ENCODE measurements at places on chromosomes 5 and 9.

- no peak for DNase-seq
Measured at GRCh38 chr9:4496497-4496896, 6.2 kb downstream of the SLC1A1 start.

DNA sequence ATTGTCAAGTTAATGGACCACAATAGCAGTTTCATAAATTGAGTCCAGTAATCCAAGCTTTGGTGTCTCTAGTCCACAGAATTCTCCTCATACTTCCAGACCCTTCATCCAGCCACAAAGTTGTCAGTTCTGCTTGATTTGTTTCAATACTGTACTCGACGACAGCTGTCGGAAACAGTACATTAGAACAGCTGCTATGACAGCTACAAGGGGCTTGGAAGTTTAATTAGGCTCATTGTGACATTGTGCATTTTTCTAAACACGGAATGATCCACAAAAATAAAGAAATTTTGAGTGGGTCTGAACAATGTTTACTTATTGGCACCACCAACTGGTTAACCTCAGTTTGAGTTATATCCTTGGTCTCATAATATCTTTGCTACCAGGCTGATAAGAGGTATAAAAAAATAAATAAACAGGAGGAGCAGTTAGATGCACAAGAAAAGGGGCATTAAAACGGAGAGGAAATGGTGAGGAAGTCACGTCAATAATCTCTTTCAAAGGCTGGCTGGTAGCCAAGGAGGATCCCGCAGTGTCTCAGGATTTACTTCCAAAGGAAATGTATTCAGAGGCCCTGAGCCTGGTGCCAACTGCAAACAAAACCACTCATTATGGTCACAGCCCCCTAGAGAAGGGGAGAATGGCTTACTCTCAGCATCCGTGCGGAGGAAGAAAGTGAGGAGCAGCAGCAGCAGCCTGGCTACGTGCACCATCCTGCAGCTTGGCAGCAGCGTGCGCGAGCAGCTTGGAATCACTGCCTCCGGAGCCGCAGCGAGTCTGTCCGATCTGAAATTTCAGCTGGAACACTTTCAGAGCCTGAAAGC is 933.8 kb upstream of the DMAC1 start:
- DNase-seq = no peak

DNA sequence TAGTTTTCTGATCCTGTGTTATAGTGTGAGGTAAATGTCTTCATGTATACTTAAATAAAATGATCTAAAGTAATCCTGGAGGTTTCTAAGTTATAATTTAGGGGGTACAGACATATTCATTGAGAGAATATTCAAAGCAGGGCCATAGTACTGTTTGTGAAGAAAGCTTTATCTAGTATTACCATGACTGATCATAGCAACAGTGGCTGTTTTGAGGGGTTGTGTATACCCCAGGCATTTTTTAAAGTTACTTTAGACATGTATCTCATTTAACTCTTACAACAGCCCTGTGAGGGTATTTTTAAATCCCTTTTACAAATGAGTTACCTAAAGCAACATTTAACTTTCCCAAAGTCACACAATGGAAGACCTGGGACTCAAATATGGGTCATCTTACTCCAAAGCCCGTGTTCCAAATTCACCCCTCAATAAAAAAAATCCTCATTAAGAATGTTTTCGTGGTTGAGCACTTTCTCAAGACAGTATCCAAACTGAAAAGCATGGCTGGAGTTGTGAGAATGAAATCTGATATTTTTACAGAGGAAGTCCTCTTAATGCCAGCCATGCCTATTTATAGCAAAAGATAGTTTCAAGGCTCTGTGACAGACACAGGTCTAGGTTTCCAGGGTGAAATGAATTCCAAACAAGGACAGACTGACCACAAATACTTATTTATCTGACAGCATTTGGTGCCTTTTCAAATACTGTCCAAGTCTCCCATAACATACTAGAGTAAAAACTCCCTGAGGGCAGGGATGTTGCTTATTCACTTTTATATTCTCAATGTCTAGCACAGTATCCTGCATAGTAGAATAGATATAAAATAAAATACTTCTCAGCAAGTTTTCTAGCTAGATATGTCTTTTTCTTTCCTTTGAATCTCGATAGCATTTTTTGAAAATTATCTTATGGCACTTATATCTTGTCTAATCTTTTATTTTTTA is 10.4 kb downstream of the STOM start:
- peak; percentile 75 for DNase-seq

DNA sequence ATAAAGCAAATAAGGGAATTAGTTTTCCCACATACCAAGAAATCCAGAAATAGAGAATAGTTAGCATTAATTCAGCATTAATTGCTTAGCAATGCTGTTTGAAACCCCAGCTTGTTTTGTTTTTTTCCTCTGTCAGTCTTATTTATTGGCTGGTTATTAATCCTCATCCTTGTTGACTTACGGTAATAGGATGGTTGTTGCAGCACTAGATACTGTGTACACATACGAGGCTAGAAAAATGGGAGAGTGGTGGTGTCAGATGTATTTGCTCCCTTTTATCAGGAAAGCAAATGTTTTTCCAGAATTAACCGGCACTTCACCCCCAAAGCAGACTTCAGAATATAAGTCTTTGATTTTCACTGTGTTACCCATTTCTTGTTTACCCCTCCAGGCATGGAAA is 60.4 kb downstream of the ERBIN start:
- DNase-seq = no peak
